ENCODE measurements at places on chromosomes 4 and X. TPM values are rescaled to one million over a fixed set of nuclear protein-coding genes. Genes with fewer than 3 reads are reported as not detected.

DNA sequence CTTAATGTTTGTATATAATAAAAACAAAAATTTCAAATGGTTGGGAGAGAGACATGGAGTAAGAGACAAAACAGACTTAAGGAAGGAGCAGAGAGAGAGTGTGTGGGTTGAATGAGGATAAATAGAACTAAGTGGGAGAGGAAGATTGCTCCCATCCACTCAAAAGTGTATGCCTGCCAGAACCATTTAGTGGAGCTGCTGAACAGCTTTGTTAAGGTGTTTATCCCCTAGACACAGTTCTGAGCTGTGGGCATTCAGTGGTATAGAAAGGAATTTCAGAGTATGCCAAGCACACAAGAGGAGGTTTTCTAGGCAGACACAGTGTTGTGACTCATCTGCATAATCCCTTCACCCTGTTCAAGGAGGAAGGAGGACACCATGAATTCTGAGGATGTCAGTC lies 508.6 kb upstream of the EPHA5 start:
- DNase-seq = no peak

DNA sequence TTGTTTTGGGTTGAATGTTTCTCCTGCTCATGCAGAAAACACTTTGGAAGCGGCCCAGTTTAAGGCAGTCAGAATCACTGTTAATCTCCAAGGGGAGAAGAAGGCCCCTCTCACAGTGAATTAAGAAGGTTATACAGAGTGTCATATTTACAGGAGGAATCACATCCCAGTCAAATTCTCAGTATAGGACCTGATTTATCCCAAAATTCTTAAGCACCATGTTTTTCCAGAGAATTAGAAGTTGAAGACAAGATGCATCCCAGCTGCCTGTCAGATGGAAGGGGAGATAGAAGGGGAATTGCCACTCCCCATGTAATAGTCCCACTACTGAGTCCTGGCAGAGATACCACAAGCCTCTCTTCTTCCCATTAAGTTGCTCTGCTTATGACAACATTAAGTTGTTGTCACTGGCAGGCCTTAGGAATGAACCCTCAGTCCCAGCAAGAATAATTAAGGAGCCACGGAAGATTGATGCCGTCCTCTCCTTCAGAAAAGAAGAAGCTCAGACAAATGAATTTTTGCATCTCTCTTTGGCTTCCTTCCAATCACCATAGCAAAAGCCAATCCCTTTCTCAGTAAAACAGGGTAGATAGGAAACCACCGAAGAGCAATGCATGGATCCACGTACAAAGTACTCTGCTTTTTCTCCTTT lies 138.4 kb downstream of the LDB2 start:
- no peak for DNase-seq

GRCh38 chr4:75038376-75038775 lies 105.5 kb downstream of the PARM1 start:
- DNase-seq = no peak

- no peak for DNase-seq
Measured at GRCh38 chr4:129176864-129177263, 80.9 kb downstream of the C4orf33 start.

GRCh38 chrX:148610328-148610698 lies 109.9 kb downstream of the AFF2 start:
- no peak for DNase-seq

GRCh38 chrX:151680805-151681204 lies 14.5 kb upstream of the PRRG3 start:
- DNase-seq = no peak

DNA sequence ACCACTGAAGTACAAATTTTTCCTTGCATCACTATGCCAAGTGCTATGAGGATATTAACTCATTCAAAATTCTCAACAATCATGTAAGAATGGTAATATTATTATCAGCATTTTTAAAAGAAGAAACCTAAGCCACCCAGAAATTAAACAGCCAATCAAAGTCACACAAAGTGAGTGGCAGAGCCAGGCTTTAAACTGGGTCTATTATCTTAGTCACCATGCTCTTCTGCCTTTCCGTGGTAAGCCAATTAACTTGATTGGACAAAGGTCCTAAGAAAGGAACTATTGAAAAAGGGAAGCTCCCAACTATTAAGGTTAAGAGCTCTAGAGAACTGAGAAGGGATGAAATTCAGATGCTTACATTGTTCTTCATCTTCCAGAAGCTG lies 111.5 kb downstream of the ASB9 start:
- no peak for DNase-seq

DNA sequence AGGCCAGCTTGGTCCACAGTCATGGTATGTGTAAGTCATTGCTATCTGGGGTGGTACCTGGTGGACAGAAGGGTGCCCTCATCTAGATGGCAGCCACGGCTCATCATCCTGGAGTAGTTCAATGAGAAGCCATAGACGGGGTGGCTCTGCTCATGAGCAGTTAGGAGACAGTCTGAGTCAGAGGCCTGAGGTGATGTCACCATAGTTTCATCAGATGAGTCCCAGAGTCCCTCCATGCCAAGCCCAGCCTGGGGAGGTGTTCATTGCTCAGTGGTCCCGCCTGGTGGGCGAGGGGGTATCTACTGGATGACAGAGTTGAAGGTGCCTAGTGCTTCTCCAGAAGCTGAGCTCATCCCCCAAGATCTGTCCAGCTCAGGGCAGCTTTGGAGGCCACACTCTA lies 49.8 kb downstream of the DLG3 start:
- DNase-seq = no peak

GRCh38 chr4:102139932-102140331 lies 205.3 kb downstream of the SLC39A8 start:
- no peak for DNase-seq

- DNase-seq = no peak
Measured at GRCh38 chrX:68880846-68881552, 52.2 kb downstream of the EFNB1 start.

DNA sequence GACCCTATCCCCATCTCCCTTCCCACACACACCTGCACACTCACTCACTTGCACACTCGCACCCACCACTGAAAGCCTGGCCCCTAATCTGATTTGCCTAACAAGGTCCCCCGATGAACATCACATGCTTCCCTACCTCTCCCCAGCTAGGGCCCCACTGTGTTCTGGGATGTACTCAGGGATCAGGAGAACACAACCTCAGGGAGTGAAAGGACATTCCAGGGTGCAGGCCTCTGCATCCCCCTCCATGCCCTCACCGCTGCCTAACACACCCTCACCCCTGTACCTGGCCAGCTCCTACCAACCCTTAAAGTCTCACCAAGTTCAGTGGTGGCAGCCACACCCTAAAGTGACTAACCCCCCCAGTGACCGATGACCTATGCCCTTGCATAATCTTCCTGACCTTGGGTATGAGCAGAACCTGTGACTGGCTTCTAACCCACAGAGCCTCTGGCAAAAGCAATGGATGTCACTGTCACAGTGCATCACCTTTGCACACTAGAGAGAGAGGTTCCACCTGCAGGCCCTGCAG lies 2.4 kb upstream of the AFAP1 start:
- no peak for DNase-seq

BRS3 gene
- polyA plus RNA-seq = 0.12 TPM

GPC3 gene
- 1,454 TPM for polyA plus RNA-seq

CD38 gene
- 0.93 TPM for polyA plus RNA-seq

ARHGEF38 gene
- polyA plus RNA-seq = 5.8 TPM

MAGEC2 gene
- not detected for polyA plus RNA-seq

RAB41 gene
- 0.74 TPM for polyA plus RNA-seq

FAM9B gene
- polyA plus RNA-seq = 0.19 TPM

Data from left renal pelvis (tissue), 4 donors.